ENCODE measurements at places on chromosomes 1 and 21. TPM values are rescaled to one million over a fixed set of nuclear protein-coding genes. Genes with fewer than 3 reads are reported as not detected.
A peak's percentile ranks its signal among the peaks of the same experiment; 100 is the strongest.

DNA sequence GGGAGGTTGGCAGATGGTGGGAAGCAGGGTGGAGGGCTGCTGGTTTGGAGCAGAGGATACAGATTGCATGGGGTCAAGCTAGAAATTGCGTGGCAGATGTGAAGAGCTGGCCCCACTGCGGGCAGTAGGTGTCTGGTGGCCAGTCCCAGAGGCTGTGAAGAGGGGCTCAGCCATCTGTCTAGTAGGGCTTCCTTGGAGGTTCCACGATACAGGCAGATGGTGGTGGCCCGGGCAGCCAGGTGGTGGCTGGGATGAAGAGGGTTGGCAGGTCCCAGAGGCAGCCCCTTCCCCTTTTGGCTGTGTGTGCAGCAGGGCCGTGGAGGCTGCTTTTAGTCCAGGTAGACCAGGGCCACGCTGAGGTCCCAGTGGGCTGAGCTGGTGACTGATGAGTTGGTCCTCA is 16.6 kb downstream of the PSEN2 start:
- H3K27ac ChIP-seq: no peak overlapping the region
- H3K4me3 ChIP-seq: no peak overlapping the region
- H3K4me1 ChIP-seq: peaks cover 6% of the 10 kb centered on the region
- no peaks in the 10 kb centered on the region for H3K36me3 ChIP-seq
- no peak for DNase-seq

DNA sequence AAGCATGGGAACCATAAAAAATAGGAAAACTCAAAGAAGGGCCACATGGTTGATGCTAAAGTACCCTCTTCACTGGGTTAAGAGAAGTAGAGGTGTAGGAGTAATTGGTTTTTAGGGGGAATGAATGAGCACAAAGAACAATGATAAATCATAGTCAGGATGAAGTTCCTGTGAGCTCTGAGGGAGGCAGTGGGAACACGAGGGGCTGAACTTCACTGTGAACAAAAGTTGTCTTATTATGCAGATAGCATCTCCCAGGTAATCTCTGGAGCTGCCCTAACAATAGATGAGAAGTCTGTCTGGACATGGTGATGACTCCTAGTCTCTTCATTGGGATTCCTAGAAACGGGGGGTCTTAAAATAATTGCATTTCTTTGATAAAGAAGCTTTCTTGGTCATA is 127.9 kb downstream of the DNM3 start:
- H3K4me3 ChIP-seq: no peak overlapping the region
- no peaks in the 10 kb centered on the region for H3K36me3 ChIP-seq
- no peaks in the 10 kb centered on the region for H3K27me3 ChIP-seq

DNA sequence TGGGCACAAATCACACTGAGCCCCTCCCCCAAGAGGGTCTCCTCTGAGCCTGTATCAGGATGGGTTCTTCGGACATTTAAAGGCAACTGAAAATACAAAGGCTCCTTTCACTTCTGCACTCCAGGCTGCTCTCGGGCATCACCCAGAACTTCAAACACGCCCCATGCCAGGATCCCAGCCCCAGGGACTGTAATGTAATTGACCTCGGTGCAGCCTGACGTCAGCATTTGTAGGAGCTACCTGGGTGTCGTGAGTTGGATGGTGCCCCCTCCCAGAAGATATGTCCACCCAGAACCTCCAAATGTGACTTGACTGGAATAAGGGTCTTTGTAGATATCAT is 95.2 kb downstream of the PSMG1 start:
- H3K4me1 ChIP-seq: peaks cover 1% of the 10 kb centered on the region
- no peak overlapping the region for H3K4me3 ChIP-seq

DNA sequence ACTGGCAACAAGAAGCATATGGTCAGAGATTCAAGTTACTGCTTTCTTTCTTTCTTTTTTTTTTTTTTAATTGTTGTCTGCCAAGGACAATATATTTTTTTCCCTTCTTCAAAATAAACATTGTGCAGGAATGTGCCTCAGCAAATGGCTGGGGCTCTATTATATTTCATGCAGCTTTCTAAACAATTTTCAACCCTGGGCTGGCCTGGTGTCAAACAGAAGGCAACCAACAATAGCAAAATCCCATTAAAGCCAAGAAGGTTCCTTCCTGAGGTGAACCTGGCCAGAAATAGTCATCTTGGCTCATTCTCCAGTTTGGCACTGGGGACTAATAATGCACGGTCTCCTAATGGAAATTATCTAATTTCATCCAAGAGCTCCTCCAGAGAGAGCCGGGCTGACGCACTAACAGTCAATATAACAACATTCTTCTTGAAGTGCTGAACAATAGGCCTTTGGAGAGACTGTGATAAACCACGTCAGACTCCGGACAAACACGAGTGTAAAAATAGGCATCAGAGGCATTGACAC is 35.7 kb upstream of the HLX start:
- H3K27me3 ChIP-seq: no peaks in the 10 kb centered on the region
- H3K27ac ChIP-seq: no peak overlapping the region
- peaks cover 3% of the 10 kb centered on the region for H3K4me1 ChIP-seq
- no peak for DNase-seq

GRCh38 chr1:229625071-229625914 is 629 bp downstream of the TAF5L start:
- peak overlapping the region; percentile 71 for H3K4me3 ChIP-seq
- peak; percentile 33 for DNase-seq
- no peaks in the 10 kb centered on the region for H3K36me3 ChIP-seq
- H3K27ac ChIP-seq: peak overlapping the region; percentile 91
- peaks cover 10% of the 10 kb centered on the region for H3K4me1 ChIP-seq

- no peaks in the 10 kb centered on the region for H3K4me1 ChIP-seq
- H3K4me3 ChIP-seq: no peak overlapping the region
- no peak for DNase-seq
- no peaks in the 10 kb centered on the region for H3K27me3 ChIP-seq
- H3K36me3 ChIP-seq: no peaks in the 10 kb centered on the region
- no peak overlapping the region for H3K27ac ChIP-seq
Measured at GRCh38 chr1:241172486-241172885, 184.5 kb downstream of the RGS7 start.

DNA sequence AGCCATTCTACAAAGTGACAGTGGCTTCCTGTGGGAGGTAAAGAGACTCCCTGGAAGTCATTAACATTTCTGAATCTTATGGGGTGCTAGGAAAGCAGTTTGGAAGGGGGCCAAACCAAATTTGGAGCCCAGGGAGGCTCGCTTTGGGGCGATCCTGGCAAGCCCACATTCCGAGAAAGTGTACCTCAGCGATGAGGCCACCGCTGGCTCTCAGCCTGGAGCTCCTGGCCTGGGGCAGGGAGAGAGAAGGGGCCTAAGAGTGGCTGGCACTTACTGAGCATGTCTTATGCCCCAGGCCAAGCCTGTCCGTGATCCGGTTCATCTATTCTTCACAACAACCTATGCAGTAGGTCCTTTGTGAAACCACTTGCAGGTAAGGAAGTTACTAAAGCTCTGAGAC is 98.8 kb downstream of the CCDC185 start:
- H3K36me3 ChIP-seq: no peaks in the 10 kb centered on the region
- no peaks in the 10 kb centered on the region for H3K4me1 ChIP-seq
- no peak for DNase-seq
- H3K4me3 ChIP-seq: no peak overlapping the region
- no peaks in the 10 kb centered on the region for H3K27me3 ChIP-seq

GRCh38 chr1:37995751-37996345 is 6.0 kb upstream of the SF3A3 start:
- DNase-seq: peak; percentile 91
- peak overlapping the region; percentile 26 for H3K27ac ChIP-seq
- H3K27me3 ChIP-seq: no peaks in the 10 kb centered on the region
- peak overlapping the region; percentile 40 for H3K4me3 ChIP-seq
- H3K36me3 ChIP-seq: no peaks in the 10 kb centered on the region

GRCh38 chr1:12540580-12541273 is 77.3 kb downstream of the DHRS3 start:
- no peak overlapping the region for H3K4me3 ChIP-seq
- H3K27ac ChIP-seq: peak overlapping the region; percentile 52
- H3K4me1 ChIP-seq: peaks cover 19% of the 10 kb centered on the region
- no peak for DNase-seq

DNA sequence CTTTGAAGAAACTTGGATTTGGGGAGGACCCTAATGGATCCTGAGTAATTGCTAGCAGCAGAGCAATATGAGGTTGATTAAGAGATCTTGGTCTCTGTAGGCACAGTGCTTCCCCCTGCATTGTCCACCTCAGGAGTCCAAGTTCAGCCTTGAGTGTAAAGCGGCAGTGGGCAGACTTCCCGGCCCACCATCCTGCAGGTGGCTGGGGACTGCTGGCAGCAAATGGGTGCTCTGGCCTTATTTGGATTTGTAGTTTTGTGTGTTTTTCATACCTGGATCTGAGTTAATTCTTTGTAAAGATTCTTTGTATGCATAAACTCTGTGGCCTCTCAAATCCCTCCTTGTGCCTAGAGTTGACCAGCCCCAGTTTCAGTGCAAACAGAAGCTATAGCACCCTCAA is 7.6 kb downstream of the BARHL2 start:
- H3K36me3 ChIP-seq: no peaks in the 10 kb centered on the region
- DNase-seq: no peak
- H3K27ac ChIP-seq: no peak overlapping the region
- H3K4me1 ChIP-seq: peaks cover 5% of the 10 kb centered on the region
- no peak overlapping the region for H3K4me3 ChIP-seq
- no peaks in the 10 kb centered on the region for H3K27me3 ChIP-seq

- H3K4me1 ChIP-seq: no peaks in the 10 kb centered on the region
- H3K27ac ChIP-seq: no peak overlapping the region
- no peak overlapping the region for H3K4me3 ChIP-seq
- H3K36me3 ChIP-seq: no peaks in the 10 kb centered on the region
Measured at GRCh38 chr1:18738617-18739016, 108.0 kb downstream of the PAX7 start.

- no peak overlapping the region for H3K4me3 ChIP-seq
- DNase-seq: no peak
- no peaks in the 10 kb centered on the region for H3K36me3 ChIP-seq
- H3K4me1 ChIP-seq: peaks cover 12% of the 10 kb centered on the region
- peak overlapping the region; percentile 81 for H3K27ac ChIP-seq
Measured at GRCh38 chr1:203442821-203443220, 32.8 kb upstream of the PRELP start.

- H3K27ac ChIP-seq: no peak overlapping the region
- no peaks in the 10 kb centered on the region for H3K36me3 ChIP-seq
- H3K4me1 ChIP-seq: peaks cover 2% of the 10 kb centered on the region
- no peaks in the 10 kb centered on the region for H3K27me3 ChIP-seq
- no peak for DNase-seq
Measured at GRCh38 chr1:182704677-182705076, 20.3 kb upstream of the RGS8 start.

DNA sequence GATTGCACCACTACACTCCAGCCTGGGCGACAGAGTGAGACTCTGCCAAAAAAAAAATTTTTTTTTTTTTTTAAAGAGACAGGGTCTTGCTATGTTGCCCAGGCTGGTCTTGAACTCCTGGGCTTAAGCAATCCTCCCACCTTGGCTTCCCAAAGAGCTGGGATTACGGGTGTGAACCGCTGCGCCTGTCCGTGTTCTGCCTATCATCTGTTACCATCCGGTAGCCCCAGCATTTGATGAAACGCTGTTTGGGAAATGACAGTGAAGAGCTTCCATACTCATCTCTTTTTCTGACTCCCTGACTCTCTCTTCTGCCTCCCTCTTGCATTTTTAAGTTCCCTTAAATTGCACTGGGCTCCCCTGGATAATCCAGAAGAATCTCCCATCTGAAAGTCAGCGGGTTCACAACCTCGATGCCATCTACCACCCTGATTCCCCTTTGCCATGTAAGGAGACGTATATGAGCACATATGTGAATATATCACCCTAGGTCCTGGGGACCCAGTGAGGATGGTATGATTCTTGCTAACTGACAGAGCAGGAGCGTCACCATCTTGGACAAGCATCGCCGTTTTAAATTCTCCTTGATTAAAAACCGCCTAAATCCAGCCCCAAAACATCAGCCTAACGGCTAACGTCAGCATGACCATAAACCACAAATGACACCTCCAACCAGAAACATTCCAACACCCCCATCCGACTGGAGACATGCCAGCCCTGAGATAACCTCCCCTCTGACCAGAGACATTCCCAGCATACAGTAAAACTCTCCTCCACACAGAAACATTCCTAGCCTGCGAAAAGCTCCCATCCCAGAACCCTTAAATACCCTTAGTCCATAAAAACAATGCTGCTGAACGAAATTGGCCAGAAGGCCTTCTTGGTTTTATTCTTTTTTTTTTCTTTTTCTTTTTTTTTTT is 12.4 kb downstream of the TNFRSF8 start:
- H3K4me3 ChIP-seq: no peak overlapping the region
- peaks cover 2% of the 10 kb centered on the region for H3K4me1 ChIP-seq
- no peaks in the 10 kb centered on the region for H3K36me3 ChIP-seq
- H3K27me3 ChIP-seq: no peaks in the 10 kb centered on the region
- DNase-seq: peak; percentile 87

DNA sequence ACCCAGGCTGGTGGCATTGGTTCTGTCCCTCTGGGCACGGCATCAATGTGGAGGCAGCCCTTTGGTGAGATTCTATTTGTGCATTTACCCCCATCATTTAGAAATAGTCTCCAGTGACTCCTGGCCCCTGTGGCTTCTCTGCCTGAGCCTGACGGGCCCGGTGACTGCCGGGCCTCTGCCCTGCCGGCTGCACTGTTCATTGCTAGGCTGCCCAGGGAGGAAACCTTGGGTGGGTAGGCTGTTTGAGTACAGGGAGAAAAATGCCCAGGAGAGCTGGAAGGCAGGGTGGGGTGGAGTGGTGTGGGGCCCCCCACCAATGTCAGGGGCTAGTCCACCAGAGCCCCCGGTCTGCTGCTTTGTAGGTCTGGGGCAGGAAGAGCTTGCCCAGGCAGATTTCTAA is 23.4 kb upstream of the EDN2 start:
- no peak overlapping the region for H3K4me3 ChIP-seq
- DNase-seq: no peak
- no peaks in the 10 kb centered on the region for H3K36me3 ChIP-seq
- no peak overlapping the region for H3K27ac ChIP-seq

TIAM1 gene
- 26.7 TPM for total RNA-seq

NTRK1 gene
- not detected for total RNA-seq

IBA57 gene
- total RNA-seq: 13.7 TPM

RNASEL gene
- total RNA-seq: 14.1 TPM

SYT2 gene
- 5.5 TPM for total RNA-seq

NHLH1 gene
- total RNA-seq: 0.08 TPM

PLCH2 gene
- 0.80 TPM for total RNA-seq

CHODL gene
- total RNA-seq: 1.9 TPM

IGSF8 gene
- total RNA-seq: 45.6 TPM

B3GALT5 gene
- total RNA-seq: 1.8 TPM

Data from ovary (tissue), 10 donors.